ENCODE measurements at places on chromosomes 4 and X.

DNA sequence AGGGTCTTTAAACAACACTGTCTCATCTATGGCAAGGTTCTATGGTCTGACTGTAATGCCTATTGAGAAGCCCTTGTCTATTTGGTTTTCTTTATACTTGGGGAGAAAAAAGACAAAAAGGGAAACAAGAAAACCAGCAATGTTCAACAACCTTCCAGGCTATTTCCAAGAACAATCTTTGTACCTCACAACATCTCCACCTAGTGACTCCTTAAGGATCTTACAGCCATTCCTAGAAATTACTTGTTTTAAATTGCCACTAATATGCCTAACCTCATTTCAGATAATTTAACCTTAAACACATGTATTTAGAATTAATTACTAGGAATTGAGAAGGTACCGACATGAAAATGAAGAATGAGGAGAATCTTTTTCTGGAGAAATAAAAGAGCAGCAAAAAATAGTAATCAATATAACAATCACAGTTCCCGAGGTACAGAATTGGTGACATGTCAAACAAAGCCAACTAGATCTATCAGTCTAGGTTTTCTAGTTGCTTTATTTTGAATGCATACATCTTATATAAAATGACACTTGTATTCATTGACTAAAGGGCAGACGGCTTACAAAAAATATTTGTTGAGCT is 1.6 kb upstream of the RBM46 start:
- DNase-seq: peak; percentile 32

DNA sequence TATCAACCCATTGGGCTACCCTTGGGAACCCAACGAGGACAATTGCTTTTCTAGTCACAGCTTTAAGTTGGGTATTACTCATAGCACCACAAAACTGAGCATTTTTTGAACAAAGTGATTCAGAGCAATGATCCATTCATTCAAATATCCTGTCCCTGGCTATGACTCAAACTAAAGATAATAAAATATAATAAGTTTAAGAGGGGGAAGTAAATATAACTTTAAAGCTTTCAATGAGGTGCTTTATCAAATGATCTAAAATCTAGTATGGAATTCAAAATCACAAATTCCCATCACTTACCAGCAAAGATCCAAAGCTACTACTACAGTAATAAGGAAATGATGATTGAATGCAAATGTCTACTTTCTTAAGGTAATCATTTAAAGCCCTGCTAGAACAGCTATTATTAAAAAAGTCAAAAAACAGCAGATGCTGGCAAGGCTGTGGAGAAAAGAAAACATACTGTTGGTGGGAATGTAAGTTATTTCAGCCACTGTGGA is 39.8 kb upstream of the S100G start:
- no peak for DNase-seq

DNA sequence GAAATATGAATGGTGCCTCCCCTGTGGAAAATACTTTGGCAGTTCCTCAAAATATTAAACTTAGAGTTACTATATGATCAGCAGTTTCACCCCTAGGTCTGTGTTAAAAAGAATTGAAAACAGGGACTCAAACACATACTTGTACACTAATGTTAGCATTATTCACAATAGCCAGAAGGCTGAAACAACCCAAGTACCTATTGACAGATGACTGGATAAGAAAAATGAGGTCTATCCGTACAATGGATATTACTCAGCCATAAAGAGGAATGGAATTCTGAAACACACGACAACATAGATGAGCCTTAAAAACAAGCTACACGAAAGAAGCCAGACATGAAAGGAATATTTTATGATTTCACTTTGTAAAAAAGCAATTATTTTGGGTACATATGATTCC is 54.9 kb downstream of the PGRMC2 start:
- no peak for DNase-seq

- DNase-seq: no peak
Observed at GRCh38 chr4:4269331-4269731, 20.6 kb downstream of the LYAR start.

- DNase-seq: no peak
Observed at GRCh38 chrX:34658326-34658725, 1.2 kb upstream of the TMEM47 start.

- no peak for DNase-seq
Observed at GRCh38 chrX:22249371-22249770, 23.3 kb upstream of the CBLL2 start.

DNA sequence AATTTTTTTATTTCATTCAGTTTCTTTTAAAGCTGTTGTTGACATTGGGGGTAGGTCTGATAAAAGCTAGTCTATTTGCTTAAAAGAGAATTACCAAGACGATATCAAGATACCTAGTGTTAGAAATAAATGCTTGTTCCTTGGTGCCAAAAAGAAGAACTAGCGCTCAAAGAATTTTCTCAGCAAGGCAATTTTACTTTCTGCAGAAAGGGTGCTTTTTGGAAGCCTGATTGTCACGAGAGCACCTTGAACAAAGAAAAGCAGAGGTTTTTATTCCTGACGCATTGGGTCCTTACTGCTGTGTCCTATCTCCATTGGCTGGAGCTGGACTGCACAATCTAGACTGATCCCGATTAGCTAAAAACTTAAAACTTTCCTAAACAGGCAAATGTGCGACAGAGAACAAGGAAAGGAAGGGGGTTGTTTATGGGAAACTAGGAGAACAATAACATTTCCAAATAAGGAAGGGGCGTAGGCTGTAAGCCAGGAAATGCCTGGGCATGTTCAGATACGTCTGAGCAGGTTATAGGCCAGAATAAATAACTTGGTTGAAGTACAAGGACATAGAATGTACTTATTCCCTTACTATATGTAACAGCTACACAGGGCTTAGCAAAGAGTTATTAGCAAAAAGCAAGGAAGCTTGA is 50.3 kb upstream of the STPG2 start:
- DNase-seq: no peak

DNA sequence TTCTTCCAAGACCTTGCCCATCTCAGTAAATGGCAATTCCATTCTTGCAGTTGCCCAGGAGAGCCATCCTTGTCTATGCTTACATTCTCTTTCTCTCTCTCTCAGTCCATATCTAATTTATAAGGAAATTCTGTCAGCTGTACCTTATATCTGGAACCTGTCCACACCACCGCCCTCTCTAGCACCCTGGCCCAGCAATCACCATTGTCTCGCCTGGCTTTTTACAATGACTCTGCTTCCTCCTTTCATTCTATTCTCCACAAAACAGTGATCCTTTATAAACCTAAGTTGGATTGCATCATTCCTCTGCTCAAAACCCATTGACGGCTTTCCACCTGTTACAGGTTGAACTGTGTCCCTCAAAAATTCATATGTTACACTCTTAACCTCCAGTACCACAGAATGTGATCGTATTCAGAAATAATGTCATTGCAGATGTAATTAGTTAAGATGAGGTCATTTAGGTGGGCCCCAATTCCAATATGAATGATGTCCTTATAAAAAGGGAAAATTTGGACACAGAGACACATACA is 31.3 kb downstream of the APBB2 start:
- DNase-seq: no peak

GRCh38 chr4:8590546-8590880 is 2.1 kb upstream of the CPZ start:
- no peak for DNase-seq

GRCh38 chr4:75822416-75822815 is 79.8 kb downstream of the PPEF2 start:
- DNase-seq: no peak

- no peak for DNase-seq
Observed at GRCh38 chr4:7844594-7844991, 95.1 kb downstream of the AFAP1 start.

DNA sequence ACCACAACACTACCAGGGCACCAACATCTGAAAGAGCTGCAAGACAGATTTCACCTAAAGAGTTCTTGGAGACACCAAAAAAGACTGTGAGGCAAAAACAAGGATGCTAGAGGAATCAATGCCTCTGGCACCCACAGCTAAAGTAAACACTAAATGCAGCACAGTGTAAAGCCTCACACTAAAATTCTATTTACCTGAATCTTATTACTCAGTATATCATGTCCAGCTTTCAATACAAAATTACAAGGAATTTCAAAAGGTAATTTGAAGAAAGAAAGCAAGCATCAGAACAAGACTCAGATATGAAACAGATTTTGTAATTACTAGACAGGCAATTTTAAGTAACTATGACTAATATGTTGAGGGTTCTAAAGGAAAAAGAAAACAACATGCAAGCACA is 19.6 kb downstream of the RAB28 start:
- DNase-seq: no peak

GRCh38 chr4:118221227-118221800 is 131.5 kb downstream of the PRSS12 start:
- no peak for DNase-seq

- DNase-seq: no peak
Observed at GRCh38 chrX:139020801-139021200, 309.3 kb upstream of the FGF13 start.

- DNase-seq: no peak
Observed at GRCh38 chr4:40934676-40935075, 184.9 kb downstream of the NSUN7 start.

GRCh38 chr4:140363051-140363450 is 10.4 kb upstream of the SCOC start:
- no peak for DNase-seq

DNA sequence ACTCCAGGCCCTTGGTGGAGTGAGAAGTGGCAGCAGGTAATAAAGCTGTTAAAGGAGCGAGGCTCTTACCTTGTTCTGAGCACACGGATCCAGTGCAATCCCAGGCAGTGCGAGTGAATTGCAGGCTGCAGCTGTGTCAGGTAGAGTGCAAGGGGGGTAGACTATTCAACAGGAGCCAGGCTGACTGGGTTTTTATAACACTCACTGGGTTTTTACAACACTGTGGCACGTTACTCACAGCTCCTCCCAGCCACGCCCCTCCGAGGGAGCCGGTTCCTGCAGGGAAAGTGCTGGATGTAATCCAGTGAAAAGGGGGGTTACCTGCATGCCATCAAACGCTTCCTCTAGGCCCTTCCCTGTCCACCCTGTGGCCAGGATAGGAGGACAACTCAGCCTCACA is 358 bp downstream of the FGFBP1 start:
- DNase-seq: no peak

DNA sequence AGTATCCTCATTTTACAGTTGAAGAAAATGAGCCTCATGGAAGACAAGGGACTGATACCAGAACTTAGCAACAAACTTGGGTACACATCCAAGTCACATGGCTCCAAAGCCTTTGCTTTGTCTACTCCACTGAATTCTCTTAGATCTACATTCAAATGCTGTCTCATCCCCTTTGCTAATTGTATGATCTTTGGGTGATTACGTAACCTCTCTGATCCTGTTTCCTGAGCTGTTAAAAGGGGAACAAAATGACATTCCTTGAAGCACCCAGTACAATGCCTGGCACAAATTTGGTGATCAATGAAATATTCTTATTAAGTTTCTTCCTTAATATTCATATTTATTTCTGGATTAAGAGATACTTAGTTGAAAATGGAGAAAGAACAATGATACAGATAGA is 5.9 kb upstream of the HPGD start:
- no peak for DNase-seq

GRCh38 chr4:112674376-112674775 is 37.4 kb downstream of the LARP7 start:
- no peak for DNase-seq

DNA sequence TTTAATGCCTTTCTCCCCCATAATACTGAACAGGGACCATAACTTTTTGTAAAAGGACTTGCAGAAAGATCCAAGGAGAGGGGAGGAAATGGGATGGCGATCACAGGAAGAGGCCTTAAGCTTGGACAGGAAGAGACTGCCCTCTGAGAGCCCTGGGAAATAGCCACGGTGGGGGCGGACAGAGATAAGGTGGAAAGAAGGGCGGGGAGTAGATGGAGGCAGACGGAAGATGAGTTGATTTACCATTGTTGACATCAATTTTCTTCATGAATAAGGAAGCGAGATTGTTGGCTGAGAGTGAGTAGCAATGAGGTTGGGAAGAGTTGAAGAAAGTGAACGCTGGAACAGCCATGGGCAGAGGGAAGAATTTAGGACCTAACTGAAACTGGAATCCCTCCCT is 63.4 kb downstream of the RASGEF1B start:
- no peak for DNase-seq

DNA sequence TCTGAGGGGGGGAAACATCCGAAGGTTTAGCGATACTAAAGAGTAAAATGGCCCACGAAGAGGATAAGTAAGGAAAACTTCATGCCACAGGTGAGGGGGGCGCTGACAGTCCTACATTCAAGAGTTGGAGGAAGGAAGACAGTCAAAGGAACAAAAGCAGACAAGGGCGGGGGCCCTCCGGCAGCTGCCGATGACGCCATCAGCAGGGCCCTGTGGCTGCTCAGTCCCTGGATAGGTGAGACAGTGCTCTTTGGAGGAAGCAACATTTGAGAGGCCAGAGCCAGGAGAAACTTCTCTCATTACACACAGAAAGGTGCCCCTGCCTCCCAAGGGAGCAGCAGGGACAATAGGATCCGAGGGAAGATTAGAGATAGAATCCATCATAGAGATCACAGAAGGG is 41.5 kb downstream of the RAB40AL start:
- DNase-seq: no peak
